ENCODE measurements at places on chromosomes 6 and 20.

- DNase-seq: no peak
Measured at GRCh38 chr20:25196786-25197120, 1.2 kb downstream of the ENTPD6 start.

DNA sequence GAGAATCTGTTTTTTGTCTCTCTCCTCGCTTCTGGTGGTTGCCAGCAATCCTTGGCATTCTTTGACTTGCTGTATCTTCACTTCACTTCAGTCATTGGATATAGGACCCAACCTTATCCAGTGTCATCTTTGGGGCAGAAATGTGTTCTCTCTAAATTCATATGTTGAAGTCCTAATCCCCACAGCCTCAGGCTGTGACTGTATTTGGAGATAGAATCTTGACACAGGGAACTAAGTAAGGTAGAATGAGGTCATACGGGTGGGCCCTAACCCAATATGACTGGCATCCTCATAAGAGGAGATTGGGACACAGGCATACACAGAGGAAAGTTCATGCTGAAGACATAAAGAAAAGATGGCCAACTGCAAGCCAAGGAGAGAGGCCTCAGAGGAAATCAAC lies 51.9 kb upstream of the TPD52L1 start:
- no peak for DNase-seq

GRCh38 chr20:10769700-10770099 lies 95.9 kb upstream of the JAG1 start:
- DNase-seq: no peak

DNA sequence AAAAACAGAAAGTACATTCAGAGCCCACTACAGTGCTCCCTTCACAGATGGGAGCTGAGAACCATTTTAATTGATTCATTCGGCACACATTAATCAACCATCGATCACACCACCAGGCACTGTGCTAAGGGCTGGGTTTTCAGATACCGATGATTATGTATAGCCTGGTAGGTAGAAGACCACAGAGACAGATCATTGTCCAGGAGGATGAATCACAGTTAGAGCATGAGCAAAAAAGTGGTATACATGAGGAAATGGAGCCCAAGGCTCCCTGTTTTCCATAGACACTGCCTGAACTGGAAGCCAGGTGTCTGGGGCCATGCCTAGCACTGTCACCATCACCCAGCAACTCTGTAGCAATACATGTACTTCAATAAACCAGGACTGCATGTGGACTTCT lies 9.0 kb upstream of the PRDM1 start:
- no peak for DNase-seq

DNA sequence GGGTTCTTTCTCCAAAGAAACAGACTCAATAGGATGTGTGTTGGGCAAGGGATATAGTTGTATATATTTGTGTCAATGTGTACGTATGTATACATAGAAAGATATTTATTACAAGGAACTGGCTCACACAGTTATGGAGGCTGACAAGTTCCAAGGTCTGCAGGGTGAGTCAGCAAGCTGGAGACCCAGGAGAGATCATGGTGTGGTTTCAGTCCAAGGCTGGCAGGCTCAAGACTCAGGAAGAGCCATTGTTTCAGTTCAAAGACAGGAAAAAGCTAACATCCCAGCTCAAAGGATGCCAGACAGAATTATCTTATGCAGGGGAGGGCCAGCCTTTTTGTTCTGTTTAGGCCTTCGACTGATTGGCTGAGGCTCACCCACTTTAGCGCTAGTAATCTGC lies 89.9 kb upstream of the RALGAPA2 start:
- no peak for DNase-seq

DNA sequence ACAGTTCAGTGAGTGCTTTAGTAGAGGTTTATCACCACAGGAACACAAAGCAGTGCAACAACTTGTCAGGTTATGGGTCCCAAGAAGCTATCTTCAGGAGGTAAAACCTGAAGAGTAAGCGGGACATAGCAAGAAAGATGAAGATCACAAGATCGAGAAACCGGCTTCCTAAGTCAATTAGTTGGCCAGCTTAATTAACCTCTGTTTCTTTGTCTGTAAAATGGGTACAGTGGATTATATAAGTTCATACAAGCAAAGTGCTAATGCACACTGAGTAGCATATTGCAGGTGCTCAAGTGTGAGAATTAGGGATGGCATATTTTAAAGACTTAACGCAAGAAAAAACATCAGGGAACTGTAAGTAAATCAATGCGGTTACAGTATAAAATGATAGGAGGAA lies 12.5 kb downstream of the FBXO30 start:
- DNase-seq: no peak

- no peak for DNase-seq
Measured at GRCh38 chr20:40287683-40288082, 401.4 kb downstream of the MAFB start.

- no peak for DNase-seq
Measured at GRCh38 chr20:36835025-36835424, 40.9 kb upstream of the TLDC2 start.

DNA sequence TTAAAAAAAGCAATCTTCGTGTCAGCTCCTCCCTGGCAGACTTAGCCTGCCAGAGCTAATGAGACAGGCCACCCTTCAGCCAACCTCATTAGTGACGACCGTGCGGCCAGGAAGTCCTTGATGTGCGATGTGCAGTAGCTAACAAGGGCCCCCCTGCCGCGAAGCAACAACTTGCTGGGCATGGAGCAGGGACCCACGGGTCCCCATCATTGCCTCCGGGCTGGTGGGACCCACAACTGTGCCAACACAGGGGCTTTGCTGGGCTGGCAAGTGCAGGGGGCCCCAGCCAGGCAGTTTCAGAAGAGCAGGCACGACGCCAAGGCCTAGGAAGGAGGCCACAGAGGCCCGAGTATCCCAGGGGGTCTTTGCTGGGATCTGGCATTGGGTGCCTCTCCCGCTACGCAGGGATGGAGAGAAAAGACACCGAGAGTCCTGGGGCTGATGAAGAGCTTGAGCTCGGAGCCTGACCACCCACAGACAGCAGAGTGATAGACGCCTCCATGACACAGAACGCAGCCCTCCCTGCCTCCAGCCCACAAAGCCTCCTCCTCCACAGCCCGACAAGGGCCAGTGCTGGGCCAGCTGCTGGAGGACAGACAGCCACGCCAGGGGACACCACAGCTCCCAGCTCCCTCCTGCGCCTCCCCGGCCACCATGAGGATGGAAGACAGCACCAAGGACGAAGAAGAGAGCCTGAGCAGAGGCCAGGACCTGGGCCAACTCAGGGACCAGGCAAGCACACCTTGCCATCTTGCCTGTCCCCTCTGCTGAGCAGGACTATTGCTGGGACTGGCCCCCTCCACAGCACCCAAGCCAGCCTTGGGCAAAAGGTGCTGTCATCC lies 96.6 kb downstream of the YTHDF1 start:
- no peak for DNase-seq

- DNase-seq: no peak
Measured at GRCh38 chr20:13212750-13213149, 8.3 kb upstream of the ISM1 start.

DNA sequence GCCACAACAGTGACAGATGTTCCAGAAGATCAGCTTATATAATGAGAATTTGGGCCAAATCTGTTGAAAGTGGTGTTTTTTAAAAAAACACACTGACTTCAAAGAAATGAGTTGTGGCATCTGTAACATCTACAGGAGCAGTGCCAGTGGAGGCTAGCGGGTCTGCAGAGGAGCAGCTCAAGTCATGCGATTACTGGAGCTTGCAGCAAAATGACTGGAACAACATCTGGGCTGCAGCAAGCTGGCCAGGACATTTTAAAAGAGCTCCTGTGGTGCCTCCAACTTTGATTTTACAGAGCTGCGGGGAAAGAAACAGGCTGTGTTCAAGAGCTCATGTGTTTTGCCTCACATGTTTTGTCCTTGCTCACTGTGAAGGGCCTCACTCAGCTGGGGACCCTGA lies 57.2 kb downstream of the TBX18 start:
- DNase-seq: no peak
